ENCODE measurements at places on chromosomes 7 and 10.
A peak's percentile ranks its signal among the peaks of the same experiment; 100 is the strongest.

DNA sequence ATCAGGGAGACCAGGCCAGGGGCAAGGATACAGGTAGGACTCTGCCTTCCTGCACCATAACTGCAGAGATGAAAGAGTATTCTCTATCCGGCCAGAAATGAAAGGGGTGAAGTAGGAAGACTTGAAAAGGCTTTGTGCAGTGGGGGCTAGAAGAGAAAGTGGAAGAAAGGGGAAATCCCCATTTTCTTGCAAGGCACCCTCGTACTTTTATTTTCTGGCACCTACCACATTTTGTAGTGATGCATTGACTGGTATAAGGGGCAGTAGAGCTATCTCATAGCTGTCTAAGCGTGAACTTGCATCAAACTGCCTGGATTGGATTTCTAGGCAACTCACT, 752 bp upstream of the CAMK2G start:
- no peak for DNase-seq

DNA sequence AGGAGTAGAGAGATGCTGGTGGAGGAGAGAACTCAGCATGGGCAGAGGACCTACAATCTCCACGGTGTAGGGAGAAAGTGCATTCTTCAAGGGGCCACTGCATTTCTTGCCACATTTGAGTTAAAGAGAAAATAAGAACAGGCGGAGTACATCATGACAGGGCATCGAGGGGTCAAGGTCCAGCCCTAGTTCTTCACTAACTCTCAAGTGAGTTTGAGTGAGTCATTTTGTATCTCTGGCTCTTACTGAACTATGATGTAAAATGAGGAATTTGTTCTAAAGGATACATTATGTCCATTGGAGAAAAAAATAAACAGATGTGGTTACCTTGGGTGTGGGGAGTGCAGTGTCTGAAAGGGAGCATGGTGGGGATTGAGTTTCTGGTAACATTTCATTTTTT, 182.9 kb downstream of the XPNPEP1 start:
- no peak for DNase-seq

- no peak for DNase-seq
Measured at GRCh38 chr10:85262992-85263391, 934.6 kb downstream of the CCSER2 start.

- DNase-seq: no peak
Measured at GRCh38 chr7:103114576-103115008, 34.3 kb downstream of the NAPEPLD start.

DNA sequence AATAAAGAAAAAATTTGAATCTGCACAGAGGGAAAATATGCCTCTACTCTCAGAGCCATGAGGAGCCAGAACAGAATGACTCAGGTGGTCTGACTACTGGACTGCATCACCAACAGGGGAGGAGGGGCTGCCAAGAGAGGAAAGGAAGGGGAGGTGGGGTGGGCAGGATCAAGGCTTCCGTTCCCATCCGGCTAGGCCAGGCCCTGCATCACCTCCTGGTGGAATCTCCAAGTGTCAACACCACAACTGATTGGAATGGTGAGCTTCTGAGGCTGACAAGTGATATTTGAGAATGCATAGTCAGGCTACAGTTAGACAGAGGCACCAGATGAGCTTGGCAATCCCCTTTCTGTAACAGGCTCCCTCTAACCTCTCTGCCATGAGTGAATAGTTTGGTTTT, 10.4 kb upstream of the GPR26 start:
- peak; percentile 76 for DNase-seq

Measured in WTC11 (cell line).